ENCODE measurements at places on chromosomes 6 and 20.

- no peak for DNase-seq
These were observed 177.6 kb downstream of the TTLL2 start for GRCh38 chr6:167502471-167502870.

- no peak for DNase-seq
These were observed 123.2 kb downstream of the ELOVL4 start for GRCh38 chr6:79824202-79824601.

GRCh38 chr6:127592964-127593363 lies 16.0 kb downstream of the C6orf58 start:
- no peak for DNase-seq

- no peak for DNase-seq
These were observed 657 bp downstream of the NT5DC1 start for GRCh38 chr6:116101302-116101718.

DNA sequence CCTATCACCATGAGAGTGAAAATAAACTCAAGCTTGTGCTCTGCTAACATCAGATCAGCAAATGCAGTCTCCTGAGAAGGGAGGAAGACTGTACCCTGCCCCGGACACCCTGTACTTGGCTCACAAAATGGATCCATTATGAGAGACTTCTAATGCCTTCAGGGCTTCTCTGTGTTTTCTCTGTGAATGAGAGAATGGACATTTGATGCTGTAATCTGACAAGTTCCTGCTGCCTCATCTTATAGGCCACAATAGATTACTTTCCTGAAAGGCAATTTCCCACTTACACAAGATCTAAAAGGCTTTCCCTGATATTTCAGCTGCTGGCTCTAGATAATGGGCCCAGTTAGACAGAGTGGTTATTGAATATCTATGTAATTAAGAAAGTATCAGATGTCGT lies 117.2 kb downstream of the OTOR start:
- no peak for DNase-seq

- DNase-seq = no peak
These were observed 50.9 kb downstream of the KCNS1 start for GRCh38 chr20:45049904-45050471.

- no peak for DNase-seq
These were observed 12.2 kb downstream of the SLC35F1 start for GRCh38 chr6:117919275-117919674.

- no peak for DNase-seq
These were observed 59.5 kb downstream of the NCOA3 start for GRCh38 chr20:47561180-47561579.

GRCh38 chr6:101439790-101440189 lies 46.3 kb downstream of the GRIK2 start:
- no peak for DNase-seq

DNA sequence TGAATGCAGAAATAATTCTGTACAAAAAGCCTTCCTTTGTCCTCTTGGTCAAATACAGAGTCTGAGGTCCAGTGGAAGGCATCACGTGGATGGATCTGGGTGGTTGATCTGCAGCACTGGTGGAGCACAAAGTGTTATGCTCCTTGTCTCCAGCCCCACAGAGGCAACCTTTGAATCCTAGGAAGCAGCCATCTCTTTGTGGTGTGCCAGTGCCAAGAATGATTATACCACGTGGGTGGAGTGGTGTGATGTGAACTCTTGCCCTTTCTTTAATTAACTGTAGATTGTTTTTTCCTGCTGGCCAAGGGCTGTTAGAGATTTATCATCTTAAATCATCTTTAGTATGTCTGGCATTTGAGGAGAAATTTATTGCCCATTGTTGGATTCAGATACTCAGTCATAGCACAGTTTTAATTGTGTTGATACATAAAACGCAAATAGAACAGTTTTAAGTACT lies 31.1 kb downstream of the NCOA7 start:
- DNase-seq = no peak

- DNase-seq = no peak
These were observed 16.4 kb upstream of the CYP24A1 start for GRCh38 chr20:54190217-54190616.

GRCh38 chr20:20549267-20549612 lies 163.2 kb downstream of the RALGAPA2 start:
- DNase-seq = no peak

GRCh38 chr6:161226009-161226964 lies 47.6 kb downstream of the AGPAT4 start:
- no peak for DNase-seq

DNA sequence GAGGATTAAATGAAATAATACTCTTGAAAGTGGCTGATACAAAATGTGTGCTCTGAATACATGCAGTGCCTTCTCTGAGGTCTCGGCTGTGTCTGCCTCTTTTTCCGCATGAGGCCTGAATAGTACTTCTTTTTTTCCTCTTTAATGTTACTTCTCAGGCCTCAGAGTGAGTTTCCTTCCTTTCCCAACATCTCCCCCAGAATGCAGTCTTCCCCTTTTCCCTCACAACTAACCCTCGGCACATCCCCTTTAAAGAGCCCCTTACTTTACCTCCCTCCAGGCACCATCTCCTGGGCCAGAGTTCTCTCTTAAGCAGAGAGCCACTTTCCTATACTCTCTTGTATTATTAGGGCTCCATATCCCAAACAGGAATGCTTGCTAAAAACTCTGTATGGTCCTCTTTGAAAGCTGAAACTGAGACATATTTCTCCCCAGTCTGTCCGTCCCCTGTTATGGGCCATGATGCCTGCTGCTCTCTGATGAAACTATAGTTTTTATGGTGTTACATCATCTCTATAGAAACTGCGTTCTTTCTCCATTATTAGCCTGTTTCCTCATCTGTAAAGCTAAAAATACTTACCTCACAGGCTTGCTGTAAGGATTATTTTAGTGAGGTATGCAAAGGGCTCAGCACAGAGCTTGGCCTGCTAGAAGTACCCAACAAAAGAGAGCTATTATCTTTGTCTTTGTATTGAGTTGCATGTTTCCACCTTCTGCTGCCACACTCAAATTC lies 2.3 kb downstream of the PLAGL2 start:
- DNase-seq = no peak

- DNase-seq = no peak
These were observed 24.2 kb upstream of the LYRM2 start for GRCh38 chr6:89662659-89663223.

GRCh38 chr20:26135325-26136110 lies 438.9 kb upstream of the ZNF337 start:
- DNase-seq = no peak

DNA sequence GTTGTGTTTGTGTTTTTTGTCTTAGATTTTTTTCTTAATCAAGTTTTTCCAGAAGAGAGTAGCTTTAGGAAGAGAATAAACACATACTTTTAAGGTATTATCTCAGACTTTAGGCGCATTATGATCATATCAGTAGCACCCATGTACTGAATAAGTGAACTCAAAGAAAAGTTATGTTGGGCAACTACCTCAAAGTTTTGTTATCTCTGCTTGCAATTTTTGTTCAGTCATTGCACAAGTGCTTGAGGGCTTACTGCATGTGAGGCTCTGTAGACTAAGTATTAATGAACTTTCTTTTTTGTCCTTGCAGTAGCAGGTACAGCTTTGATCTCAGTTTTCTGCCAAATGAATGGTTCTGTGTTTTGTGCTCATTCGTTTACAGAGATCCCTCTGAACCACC lies 189.0 kb downstream of the SLC16A10 start:
- DNase-seq = no peak

DNA sequence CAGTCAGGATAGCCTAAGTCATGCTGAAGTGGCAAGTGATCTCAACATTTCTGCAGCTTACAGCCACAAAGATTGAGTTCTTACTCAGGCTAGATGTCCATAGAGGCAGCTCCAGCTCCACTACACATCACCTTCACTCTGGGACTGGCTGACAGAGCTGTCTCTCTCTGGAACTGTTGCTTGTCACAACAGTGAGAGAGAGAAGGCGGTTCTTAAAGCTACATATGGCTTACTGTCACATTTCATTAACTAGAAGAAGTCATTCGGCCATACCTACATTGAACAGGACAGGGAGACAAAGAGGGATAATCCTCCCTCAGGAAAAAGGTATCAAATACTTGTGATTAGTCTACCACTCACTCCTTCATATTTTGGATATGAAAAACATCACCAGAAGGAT lies 914.9 kb upstream of the FLRT3 start:
- no peak for DNase-seq

GRCh38 chr6:129634411-129635230 lies 75.4 kb downstream of the ARHGAP18 start:
- DNase-seq = no peak

GRCh38 chr6:144027932-144028587 lies 20.0 kb upstream of the PLAGL1 start:
- DNase-seq = no peak

- DNase-seq = no peak
These were observed 11.4 kb downstream of the COMMD7 start for GRCh38 chr20:32731882-32732266.

GRCh38 chr20:54013471-54013870 lies 56.9 kb downstream of the BCAS1 start:
- DNase-seq = no peak
